ENCODE measurements at places on chromosomes 1 and 21.

DNA sequence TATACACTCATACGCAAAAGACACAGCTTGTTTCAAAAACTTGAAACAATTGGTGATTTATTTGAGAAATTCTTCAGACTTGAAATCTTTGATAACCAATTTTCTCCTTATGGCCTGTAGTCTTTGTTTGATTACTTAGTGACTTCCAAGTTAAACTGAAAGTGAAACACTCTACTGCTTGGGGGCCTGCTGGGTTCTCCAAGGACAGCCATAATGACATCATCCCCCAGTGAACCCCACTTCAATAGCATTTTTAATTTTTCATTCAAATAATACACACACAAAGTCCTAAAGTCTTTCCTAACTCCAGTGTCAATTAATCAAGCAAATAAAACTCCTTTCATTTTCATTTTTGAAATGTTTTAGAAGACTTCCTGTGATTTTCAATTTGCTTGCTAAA, 59.2 kb downstream of the KRTAP19-8 start:
- DNase-seq, result no peak

DNA sequence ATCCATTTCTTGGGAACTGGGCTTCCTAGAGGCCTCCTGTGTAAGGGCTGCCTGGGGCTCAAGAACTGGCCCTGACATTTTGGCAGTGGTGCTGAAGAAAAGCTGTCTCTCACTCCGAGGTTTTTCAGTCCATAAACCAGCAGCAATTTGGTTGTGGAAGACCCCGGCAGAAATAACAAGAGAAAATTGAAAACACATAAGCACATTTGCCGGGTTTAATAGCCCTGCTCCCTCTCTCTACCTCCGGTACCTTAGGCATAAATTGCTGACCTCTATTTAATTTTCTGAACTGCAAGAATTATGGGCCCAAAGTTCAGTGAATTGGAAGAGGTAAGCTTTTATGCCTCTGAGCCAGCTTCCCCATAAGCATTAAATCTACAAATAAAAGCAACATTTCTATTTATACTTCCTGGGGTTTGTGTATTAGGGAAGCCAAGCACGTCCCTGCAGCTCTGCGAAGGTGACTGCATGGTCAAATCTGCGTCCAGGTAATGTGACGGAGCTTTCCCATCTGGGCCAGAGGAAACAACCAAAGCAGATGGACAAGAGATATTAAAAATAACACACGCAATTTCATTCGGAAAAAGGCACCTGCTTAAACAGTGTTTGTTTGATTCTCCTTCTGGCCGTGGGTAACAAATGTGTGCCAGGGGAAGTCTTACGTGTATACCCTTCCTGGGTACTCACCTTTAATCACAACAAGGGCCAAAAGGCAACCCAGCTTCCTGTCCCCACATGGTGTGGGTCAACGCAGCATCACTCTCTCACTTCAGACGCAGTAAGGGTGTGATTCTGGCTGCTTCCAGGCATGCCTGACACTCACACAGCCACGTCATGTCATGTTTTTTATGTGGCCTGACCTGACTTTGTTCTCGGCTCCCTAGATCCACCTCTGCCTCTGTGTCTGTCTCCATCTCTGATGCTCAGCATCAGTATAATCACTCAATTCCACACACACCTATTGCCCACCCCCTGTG, 69.2 kb downstream of the PAPPA2 start:
- no peak for DNase-seq

- DNase-seq, result no peak
Observed at GRCh38 chr1:78143673-78144072, 97.9 kb downstream of the GIPC2 start.

DNA sequence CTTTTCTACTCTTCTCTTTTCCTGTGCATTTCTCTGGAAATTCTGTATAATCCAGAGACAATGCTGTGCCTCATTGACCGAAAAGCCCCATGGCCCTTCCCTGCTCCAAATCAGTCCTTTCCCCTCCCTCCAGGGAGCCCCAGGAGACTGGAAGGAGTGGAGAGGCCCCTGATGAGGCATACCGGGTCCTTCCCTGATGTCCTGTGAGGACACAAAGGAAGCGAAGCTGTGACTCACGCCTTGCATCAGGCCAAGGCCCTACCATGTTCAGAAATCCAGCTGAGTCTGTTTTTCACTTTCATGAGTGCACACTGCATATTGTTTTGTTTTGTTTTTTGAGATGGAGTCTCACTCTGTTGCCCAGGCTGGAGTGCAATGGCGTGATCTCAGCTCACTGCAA, 38.7 kb upstream of the BECN2 start:
- DNase-seq, result peak; percentile 83

- DNase-seq, result no peak
Observed at GRCh38 chr1:168054117-168054516, 82.6 kb downstream of the GPR161 start.

DNA sequence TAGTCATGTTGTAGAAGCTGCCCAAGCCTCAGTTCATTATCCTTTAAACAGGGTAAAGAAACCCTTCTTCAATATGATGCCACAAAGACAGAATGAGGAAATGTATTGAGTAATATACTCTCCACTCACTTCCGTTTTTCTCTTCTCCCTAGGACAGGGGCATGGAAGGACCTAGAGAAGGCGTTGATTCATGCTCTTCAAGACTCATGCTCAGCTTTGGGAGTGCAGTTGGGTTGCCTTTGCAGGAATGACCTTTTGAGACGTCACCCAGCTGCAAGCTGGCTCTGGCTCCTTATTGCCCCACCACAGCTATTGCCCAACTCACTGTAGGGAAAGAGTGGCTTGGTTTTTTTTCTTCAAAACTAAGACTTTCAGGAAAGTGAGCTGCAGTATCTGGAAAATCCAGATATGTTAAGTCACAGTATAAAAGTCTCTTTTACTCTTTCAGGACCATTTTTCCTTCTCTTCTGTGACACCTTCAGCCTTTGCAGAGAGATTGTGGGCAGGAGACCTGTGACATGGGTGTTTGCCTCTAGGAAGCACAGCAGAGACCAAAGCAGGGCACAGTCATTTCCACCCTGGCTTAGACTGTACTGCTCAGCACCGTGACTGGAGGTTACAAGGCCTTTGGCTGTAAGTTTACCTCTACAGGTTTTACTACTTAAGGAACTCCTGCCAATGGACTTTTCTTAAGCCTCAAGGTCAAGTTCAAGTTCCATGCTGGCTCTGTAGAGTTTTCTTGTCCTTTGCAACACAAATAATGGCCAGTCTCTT, 39.5 kb downstream of the XCL2 start:
- peak; percentile 73 for DNase-seq

DNA sequence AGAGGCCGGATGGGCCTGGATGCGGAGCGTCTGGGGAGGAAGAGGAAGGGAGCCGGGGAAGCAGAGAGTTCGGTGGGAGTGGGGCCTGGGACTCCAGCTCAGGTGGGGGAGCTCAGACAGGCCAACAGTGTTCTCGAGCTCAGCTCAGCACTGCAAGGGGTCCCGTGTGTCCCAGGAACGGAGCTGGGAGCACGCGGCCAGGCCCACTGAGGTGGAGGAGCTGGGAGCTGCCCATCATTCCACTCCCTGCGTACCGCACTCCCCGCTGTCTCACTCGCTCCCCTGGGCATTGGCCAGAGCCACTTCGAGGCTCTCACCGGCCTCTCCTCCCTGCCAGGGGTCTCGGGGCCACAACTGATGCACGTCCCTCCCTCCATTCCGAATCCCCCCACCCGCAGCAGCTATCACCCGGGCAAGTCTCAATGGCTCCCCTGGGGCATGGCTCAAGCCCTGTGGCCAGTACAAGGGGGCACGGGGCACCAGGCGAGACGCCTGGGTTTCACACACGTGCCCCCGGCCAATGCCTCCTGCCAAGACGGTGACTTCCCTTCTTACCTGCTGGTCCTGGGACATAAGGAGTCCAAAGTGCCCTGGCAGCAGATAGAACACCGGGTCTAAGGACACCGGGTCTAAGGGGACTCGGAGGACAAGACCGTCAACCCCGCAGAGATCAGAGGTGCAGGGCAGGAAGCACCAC, 30.3 kb upstream of the COL6A2 start:
- no peak for DNase-seq

- no peak for DNase-seq
Observed at GRCh38 chr1:247848346-247848745, 6.7 kb upstream of the OR11L1 start.

GRCh38 chr1:201713086-201713810, 115.7 kb upstream of the IPO9 start:
- peak; percentile 99 for DNase-seq

GRCh38 chr1:24639881-24640280, 3.2 kb upstream of the SRRM1 start:
- no peak for DNase-seq

- no peak for DNase-seq
Observed at GRCh38 chr1:28926629-28927265, 12.4 kb downstream of the EPB41 start.

GRCh38 chr1:147598621-147599361, 57.5 kb downstream of the BCL9 start:
- peak; percentile 25 for DNase-seq

GRCh38 chr1:147413110-147413605, 128.1 kb upstream of the BCL9 start:
- DNase-seq, result no peak

- DNase-seq, result peak; percentile 19
Observed at GRCh38 chr1:95793893-95794292, 559.9 kb downstream of the RWDD3 start.

GRCh38 chr1:230279583-230279945, 146.6 kb downstream of the PGBD5 start:
- no peak for DNase-seq

GRCh38 chr1:234188454-234188792, 184.8 kb upstream of the COA6 start:
- peak; percentile 19 for DNase-seq

DNA sequence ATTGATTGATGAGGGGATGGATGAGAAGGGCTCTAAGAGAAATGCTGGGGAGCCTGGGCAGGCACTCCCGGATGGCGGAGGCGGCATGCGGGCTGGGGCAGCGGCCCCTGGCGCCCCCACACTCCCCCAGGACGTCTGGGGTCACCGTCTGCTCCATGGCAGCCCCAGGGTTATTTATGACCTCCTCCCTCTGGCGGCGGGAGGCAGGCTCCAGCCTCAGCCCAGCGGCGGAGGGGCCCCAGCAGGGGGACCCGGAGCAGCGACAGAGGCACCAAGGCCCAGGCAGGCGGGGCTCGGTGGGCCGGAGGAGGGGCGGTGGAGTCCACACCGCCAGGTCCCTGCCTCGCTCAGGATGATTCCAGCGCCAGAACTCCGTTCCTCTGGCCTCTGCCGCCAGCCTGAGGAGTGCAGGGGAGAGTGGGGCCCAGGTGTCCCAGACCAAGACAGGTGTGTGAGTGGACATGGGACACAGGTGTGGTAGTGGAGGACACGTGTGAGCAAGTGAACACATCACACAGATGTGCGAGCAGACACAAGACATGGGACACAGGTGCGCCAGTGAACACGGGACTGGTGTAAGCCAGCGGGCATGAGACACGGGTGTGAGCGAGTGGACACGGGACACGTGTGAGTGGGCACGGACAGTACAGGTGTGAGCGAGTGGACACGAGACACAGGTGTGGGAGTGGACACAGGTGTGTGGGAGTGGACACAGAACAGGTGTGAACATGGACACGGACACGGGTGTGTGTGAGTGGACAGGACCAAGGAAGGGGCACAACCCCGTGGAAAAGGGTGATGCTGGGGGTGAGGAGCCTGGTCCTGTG, 2.5 kb upstream of the SAMD11 start:
- DNase-seq, result peak; percentile 79

GRCh38 chr1:63634471-63634870, 41.3 kb downstream of the PGM1 start:
- no peak for DNase-seq

DNA sequence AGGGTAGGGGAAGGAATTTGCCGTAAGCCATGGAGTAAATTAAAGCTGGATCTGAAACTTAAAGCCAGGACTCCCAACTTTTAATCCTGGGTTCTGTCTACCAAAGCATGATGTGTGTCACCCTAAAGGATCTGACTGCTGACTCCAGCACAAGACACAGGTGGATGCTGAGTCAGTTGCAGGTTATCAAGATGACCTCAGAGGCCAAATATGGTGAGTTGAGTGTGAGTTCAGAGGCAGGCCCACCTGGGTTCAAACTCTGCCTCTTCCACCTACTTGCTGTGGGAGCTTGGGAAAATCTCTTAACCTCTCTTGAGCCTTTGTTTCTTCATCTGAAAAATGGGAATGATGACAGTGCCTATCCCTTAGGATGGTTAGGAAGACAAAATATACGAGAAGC, 16.7 kb upstream of the LDLRAP1 start:
- no peak for DNase-seq

GRCh38 chr1:240104672-240105071, 13.0 kb downstream of the FMN2 start:
- DNase-seq, result peak; percentile 63

- no peak for DNase-seq
Observed at GRCh38 chr1:221510793-221511503, 230.9 kb downstream of the DUSP10 start.

- DNase-seq, result peak; percentile 5
Observed at GRCh38 chr1:172273647-172274396, 146.7 kb upstream of the C1orf105 start.

DNA sequence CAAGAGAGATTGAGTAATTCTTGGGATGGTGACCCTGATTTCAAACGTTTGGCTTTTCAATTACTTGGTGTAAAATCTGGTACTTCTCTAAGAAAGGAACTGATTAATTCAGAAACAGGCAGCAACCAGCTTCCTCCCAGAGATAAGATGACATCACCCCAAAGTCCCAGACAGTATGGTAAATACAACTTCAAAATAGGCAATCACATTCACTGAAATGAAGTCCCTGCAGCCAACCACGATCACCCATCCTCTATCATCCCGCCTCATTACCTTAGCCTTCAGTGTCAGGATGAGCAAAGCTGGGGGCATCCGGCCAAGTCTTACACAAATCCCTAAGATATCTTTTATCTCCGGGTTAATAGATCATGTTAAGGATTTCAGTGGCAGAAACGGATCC, 26.4 kb upstream of the RUNX1 start:
- DNase-seq, result peak; percentile 60

GRCh38 chr1:169298441-169298840, 69.2 kb downstream of the NME7 start:
- no peak for DNase-seq

DNA sequence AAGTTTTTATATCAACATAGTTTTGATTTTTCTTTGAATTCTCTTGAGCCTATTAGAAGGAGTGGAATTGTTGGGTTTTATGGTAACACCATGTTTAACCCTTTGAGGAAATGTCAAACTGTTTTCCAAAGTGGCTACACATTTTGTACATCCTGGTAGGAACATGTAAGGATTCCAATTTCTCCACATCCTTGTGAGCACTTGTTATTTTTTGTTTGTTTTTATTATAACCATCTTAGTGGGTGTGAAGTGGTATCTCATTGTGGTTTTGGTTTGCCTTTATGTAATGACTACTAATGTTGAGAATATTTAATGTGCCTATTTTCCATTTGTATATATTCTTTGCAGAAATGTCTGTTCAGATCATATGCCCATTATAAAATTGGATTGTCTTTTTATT, 120.5 kb downstream of the FGGY start:
- DNase-seq, result no peak

GRCh38 chr1:208201229-208201628, 43.0 kb downstream of the PLXNA2 start:
- peak; percentile 97 for DNase-seq

Data from ELR (cell line).